ENCODE measurements at places on chromosomes 1 and 21.

DNA sequence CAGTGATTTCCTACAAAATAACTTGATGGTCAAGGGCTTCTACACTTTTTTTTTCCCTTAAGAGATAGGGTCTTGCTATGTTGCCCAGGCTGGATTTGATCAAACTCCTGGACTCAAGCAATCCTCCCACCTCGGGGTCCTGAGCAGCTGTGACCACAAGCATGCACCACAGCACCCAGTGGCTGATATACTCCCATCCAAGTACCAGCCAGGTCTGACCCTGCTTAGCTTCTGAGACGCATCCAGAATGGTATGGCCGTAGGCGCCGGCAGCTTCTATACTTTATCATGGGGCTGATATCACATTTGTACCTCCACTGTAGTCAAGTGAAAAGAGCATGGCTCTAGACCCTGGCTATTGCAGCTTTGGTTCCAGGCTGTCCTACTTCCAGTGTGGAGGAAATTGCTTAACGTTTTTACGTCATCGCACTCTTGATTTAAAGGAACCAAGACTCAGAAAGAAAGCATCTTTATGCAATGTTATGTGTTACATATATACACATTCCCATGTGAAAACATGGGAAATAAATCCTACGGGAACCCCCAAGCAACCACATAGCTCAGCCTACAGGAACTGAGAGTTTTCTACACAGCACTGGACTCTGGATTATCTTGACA, 39.5 kb downstream of the PDPN start:
- DNase-seq: no peak

DNA sequence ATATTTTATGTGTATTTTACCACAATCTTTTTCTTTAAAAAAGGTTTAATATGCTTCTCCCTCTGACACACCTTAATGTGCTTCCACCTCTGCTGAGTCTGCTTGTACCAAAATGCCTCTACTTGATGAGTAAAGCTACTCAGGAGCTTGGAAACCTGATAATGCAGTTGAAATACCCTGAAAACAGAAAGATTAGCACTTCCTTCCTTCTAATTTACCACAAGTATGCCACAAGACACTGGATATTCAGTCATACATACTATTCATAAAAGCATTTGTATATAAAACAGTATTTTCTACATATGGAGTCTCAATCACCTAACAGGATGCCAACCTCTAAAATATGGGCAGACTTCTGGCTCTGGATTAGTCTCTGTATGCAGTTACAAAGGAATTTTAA, 55.0 kb downstream of the SLC35D1 start:
- no peak for DNase-seq

GRCh38 chr1:36605942-36606640, 123.4 kb upstream of the CSF3R start:
- DNase-seq: no peak

DNA sequence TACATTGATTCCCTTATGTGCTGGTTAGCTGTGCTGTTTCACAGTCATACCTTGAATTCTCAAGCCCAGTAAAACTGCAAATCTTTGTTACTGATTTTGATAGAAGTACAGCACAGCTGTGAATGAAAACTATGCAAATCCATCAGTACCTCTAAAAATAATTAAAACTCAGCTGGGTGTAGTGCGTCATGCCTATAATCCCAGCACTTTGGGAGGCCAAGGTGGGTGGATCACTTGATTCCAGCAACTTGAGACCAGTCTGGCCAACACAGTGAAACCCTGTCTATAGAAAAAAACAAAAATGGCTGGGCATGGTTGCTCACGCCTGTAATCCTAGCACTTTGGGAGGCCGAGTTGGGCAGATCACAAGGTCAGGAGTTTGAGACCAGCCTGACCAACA, 61.2 kb downstream of the NUP210L start:
- no peak for DNase-seq

- DNase-seq: no peak
These were observed 68.7 kb upstream of the ADGRL2 start for GRCh38 chr1:81731989-81732388.

DNA sequence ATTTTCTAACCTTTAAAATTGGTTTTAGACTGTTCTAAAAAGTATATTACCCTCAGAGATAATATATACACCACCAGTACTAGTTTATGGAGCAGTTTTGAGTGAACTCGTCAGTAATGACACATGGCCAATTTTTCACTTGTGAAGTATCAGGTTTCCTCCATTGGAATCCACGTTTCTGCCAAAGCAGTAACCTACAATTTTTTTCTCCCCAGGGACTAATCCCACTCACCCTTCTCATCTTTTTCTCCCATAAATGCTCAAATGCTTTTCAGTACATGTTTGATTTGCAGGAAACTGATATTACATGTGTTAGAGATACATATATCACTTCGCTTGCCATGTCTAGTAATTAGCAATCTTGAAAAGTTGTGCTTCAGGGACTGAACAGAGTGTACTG, 94.1 kb downstream of the COL24A1 start:
- DNase-seq: no peak

- DNase-seq: no peak
These were observed 12.3 kb downstream of the BTG2 start for GRCh38 chr1:203317429-203318228.

GRCh38 chr1:33634143-33634542, 161.7 kb downstream of the ZSCAN20 start:
- no peak for DNase-seq

DNA sequence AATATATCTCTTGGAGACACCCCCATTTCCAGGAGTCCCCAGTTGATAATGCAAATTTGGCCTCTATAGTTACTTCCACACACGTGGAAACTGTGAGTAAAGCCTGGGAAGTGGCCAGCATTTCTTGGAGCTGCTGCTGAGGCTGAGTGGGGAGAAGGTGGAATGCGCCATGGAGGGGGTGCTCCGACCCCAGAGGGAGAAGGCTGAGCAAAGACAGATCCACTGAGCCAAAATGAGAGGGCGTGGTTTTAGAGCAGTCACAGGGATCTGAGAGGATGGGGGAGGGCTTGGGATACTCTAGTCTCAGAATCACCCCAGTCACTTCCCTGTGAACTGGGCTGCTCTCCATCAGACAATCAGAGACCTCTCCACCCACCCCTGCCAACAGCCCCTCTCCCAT, 38.7 kb downstream of the TRIM62 start:
- no peak for DNase-seq

DNA sequence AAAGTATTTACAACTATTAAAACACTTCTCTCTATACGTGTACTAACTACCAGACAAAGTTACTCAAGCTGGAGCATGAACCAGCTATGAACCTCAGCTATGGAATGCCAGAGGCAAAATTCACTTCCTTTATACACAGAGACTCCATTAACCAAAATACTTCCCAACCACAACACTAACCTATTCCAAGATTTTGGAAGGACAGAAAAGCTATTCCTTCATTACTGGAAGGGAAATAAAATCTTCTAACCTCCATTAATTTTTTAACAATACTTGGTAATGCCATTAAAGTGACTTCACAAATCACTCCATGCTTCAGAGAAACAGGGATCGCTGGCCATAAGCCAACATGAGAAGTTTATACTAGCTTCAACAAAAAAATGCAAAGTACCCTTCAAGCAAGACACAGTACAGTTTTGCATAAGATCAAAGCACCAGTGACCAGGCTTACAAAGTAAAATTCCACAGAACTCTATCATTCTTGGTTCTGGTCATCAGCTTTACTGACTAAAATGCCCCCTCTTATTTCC, 58.0 kb downstream of the PUM1 start:
- no peak for DNase-seq

DNA sequence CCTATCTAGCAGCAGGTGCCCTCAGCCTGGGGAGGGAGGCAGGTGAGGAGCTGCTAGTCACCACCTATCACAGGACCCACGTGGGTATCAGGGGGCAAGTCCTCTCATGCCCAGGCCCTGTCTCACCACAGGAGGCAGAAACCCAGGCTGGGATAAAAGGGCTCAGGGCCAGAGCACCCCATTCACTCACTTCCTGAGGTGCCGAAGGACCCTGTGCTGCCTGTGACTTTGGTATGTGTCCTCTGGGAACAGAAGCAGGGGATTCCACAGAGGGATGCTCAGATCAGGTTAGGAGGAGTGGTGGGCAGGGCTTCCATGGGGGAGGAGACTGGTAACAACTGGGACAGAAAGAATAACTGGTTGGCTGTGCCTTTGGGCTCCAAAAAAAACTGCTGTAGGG, at the start of gene LCE1E:
Gene LCE1E, plus strand, starts transcription at position 181 of the 400 bp plus-strand sequence. CDS start 1,043 bp downstream, outside the sequence.
- DNase-seq: no peak

DNA sequence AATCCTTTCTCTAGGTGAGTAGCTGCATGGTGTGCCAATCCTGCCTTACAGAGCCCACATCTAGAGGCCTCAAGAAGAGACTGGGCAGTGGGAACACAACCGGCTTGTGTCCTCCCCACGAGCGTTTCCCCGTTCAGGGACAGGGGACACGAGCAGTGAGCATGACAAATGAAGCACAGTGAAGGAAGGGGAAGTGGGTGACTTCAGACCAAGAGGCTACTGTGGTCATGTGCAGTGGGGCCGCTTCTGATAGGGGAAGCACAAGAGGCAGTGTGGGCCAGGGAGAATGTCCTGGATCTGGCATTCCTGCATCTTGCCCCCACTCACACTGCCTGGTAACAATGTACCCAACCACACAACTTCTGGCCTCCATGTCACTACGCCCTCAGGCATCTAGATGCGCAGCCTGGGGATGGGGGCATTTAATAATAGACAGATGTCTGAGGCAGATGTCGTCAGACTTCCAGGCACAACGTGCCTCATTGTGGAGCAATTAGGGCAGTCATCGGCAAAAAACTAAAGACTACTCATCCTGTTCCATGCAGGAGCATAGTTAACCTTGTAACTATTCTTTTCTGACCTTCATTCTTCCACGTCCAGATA, 155.6 kb upstream of the NBPF11 start:
- DNase-seq: no peak

- DNase-seq: no peak
These were observed 142.4 kb upstream of the RUNX3 start for GRCh38 chr1:25072461-25072860.

GRCh38 chr1:180241716-180242544, 11.9 kb downstream of the LHX4 start:
- DNase-seq: no peak

DNA sequence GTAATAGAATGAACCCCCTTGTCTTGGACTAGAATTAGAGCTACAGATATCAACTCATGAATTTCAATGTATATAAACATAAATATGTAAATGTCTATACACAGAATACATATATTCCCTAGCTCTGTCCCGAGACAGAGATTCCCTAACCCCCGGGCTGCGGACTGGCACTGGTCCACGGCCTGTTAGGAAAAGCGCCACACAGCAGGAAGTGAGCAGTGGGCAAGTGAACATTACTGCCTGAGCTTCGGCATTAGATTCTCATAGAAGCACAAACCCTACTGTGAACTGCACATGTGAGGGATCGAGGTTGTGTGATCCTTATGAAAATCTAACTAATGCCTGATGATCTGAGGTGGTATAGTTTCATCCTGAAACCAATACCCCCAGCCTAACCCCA, 51.2 kb downstream of the PIK3R3 start:
- no peak for DNase-seq

- peak; percentile 52 for DNase-seq
These were observed 41.4 kb upstream of the LRRC8B start for GRCh38 chr1:89483010-89483756.

- DNase-seq: peak; percentile 41
These were observed 40.6 kb upstream of the MARK1 start for GRCh38 chr1:220487297-220487820.

- no peak for DNase-seq
These were observed 46.1 kb upstream of the SLC30A1 start for GRCh38 chr1:211625040-211625439.

DNA sequence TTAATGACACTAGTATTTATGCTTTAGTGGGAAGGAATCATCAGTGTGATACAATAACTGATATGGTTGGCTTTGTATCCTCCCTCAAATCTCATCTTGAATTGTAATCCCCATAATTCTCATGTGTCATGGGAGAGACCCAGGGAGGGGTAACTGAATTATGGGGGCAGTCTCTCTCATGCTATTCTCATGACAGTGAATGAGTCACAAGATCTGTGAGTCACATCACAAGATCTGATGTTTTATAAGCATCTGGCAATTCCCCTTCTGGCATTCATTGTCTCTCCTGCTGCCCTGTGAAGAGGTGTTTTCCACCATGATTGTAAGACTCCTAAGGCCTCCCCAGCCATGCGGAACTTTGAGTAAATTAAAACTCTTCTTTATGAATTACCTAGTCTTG, 1760.3 kb downstream of the NCAM2 start:
- no peak for DNase-seq

- DNase-seq: no peak
These were observed 8.6 kb downstream of the ATP6V1G3 start for GRCh38 chr1:198531891-198532290.

- DNase-seq: no peak
These were observed 46.7 kb upstream of the CXADR start for GRCh38 chr21:17466166-17466565.

GRCh38 chr1:17112496-17113236, 6.6 kb downstream of the PADI2 start:
- no peak for DNase-seq

- no peak for DNase-seq
These were observed 152.2 kb downstream of the TNR start for GRCh38 chr1:175591083-175591743.

GRCh38 chr1:907611-908451, 15.9 kb upstream of the SAMD11 start:
- DNase-seq: no peak

DNA sequence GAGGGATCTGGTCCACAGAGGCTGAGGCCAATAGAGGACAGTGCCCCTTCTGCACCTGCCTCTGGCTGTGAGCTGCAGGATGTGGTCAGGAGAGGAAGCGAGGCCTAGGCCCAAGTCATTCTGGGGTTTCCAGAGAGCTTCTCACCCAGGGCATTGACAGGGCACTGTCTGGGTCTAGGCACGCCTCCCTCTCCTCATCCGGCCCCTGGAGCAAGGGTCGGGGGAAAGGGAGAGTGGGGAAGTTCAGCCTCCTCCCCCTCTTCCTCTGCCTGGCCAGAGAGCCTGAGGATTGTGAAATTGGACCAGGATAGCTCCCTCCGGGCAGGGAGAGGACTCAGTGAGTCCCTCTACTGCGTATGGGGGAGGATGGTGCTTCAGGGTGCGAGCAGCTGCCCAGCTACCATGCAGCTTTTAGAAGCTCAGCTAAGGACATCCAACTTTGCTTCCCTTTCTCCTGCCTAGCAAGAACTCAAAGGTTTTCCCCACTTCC, 6.3 kb upstream of the INAVA start:
- no peak for DNase-seq

- DNase-seq: no peak
These were observed 231.1 kb downstream of the SIPA1L2 start for GRCh38 chr1:232398823-232399222.

GRCh38 chr21:43361127-43361492, 65.8 kb downstream of the SIK1 start:
- DNase-seq: no peak

GRCh38 chr1:199269241-199269640, 630.4 kb downstream of the PTPRC start:
- DNase-seq: no peak

DNA sequence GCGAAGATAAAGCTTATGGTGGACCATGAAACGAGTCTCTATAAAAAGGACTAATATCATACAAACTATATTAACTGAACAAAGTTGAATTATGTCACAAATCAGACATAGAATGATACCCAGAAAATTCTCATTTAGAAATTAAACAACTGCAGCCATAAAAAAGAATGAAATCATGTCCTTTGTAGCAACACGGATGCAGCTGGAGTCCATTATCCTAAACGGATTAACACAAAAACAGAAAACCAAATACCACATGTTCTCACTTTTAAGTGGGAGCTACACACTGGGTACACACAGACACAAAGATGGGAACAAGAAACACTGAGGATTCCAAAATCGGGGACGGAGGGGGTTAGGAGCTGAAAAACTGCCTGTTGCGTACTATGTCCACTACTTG, 11.5 kb downstream of the COP1 start:
- DNase-seq: no peak

GRCh38 chr1:89959719-89960118, 35.2 kb upstream of the ZNF326 start:
- DNase-seq: no peak
